Hepatocyte (in vitro differentiated cells): ENCODE measurements at places on chromosomes 1 and 21.
A peak's percentile ranks its signal among the peaks of the same experiment; 100 is the strongest.

DNA sequence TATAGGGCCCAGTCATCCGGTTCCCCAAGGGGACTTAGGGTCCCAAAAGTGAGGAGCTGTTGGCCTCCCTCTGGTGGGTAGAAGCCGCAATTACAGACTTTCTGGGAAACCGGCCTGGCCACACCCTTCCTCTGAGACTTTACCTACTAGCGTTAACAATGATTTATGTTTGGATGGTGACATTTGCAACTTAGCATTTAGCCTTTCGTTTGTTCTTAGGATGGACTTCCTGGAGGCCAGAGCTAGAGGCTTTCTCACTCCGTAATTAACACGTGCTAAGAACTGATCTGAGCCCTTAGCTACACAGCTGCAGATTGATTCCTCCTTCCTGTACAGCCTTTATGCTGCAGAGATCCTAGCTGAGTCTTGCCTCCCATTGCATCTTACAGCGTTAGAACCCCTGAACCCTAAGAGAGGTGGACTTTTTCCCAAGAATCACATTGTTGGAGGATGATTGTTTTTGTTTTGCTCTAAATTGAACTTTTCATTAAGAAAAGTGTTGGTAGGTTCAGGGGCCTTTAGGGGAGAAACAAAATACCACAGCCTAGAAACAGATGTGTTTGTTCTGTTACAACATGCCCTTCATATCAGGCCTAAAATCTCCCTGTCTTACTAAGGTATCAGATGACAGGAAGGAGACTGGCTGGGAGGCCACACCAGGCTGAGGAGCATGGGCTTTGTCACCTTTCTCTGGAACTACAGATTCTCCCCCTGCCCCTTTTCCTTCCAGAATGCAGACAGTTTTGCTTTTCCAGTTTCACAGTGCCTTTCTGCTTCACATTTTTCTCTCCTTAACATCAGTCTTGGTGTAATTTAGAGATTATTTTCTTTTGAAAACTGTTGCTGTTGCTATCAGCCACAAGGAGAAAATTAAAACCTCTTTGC is 1.9 kb downstream of the S100A11 start:
- DNase-seq, result peak; percentile 83
- H3K27me3 ChIP-seq, result no peaks in the 10 kb centered on the region
- peaks cover 17% of the 10 kb centered on the region for H3K4me1 ChIP-seq
- H3K27ac ChIP-seq, result peak overlapping the region; percentile 100
- H3K4me3 ChIP-seq, result peak overlapping the region; percentile 84

DNA sequence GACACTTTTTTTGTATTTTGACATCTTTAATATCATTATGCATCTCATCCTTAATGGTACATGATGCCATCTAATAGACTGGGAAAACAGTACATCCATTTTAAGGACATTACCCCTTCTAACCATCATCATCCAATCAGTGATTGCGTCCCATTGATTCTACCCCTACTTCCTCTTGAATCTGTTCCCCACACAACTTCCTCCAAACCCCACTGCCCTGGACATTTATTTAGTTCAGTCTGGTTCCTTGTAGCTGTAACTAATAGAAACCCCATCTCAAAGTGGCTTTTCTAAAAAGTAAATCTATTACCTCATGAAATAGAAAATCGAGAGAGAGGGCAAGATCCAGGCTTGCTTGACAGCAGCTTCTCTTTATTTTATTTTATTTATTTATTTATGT is 2.1 kb upstream of the ITLN1 start:
- no peak overlapping the region for H3K4me3 ChIP-seq
- H3K4me1 ChIP-seq, result peaks cover 6% of the 10 kb centered on the region
- H3K36me3 ChIP-seq, result no peaks in the 10 kb centered on the region
- DNase-seq, result no peak
- H3K27me3 ChIP-seq, result no peaks in the 10 kb centered on the region
- H3K27ac ChIP-seq, result no peak overlapping the region

DNA sequence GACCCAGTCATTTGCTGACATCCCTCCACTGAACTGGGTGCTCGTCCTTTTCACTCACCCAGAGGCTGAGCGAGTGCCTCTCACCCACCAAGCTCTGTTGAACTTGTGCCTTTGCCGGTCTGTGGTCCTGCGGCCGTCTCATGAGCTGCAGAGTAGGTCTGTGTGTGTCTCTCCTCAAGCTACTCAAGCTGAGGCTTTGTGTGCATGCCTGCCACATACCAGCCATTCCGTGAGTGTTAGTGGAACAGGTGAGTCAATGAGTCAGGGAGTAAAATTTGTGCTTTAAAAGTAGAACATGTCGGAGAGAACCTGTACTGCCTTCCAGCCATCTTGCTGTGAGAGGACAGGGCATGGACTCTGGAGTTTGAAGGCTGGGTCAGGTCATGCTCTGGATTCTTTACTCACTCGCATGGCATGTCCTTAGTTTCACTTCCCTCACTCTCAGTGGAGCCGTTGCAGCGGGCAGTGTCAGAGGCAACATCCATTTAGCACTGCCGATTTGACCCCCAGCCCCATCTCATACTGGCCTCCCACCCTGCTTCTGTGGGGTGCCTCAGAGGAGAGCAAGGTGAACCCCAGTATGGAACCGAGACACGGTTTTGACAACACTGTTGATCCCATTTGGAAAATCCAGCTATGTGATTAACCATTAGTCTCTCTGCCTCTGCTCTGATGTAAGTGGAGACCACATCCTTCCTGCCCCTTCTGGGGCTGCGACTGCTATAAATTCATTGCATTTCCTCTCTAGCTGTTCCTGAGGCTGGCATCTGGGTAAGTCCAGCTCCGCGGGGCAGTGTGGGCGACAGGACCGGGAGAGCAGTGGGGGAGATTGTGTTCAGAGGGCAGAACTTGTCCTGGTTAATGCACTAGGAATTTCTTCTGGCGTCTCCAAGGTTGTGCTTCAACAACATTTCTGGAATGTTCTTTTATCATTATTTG is at the start of gene NLRP3:
NLRP3 (plus strand) TSS at position 751 of the 939 bp plus-strand sequence. CDS start 2,628 bp downstream, outside the sequence.
- H3K4me1 ChIP-seq, result no peaks in the 10 kb centered on the region
- no peaks in the 10 kb centered on the region for H3K36me3 ChIP-seq
- no peak within 1 kb of the TSS for H3K4me3 ChIP-seq
- H3K27ac ChIP-seq, result no peak within 1 kb of the TSS

DNA sequence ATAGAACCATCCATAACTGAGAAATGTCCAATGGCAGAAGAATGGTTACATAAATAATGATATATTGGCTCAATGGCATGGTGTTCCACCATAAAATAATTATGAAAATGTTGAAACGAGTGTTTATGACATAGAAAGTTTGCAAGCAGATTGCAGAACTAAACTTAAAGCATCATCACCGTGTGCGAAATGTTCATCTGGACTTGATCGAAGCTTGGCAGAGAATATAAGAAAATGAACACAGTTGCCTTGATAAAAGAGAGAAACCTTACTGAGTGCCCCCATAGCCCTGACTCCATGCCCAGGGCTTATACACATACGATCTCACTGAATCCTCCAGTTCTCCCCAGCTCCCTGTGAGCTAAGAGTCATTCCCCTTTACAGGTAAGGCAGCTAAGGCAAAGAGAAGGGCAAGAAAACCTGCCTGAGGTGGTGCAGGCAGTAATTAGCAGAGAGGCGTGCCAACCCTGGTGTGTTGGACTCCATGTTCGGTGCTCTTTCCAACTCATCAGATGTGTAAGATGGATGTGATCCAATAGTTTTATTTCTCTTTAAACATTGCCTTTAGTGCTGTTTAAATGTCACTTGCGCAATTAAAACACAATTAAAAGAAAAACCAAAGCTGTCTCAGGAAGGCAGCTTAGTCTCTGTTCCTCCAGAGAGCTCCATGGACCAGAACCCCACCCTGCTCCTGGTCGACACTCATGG is 21.8 kb upstream of the SPOCD1 start:
- no peak for DNase-seq
- no peak overlapping the region for H3K4me3 ChIP-seq
- no peaks in the 10 kb centered on the region for H3K4me1 ChIP-seq
- H3K27me3 ChIP-seq, result no peaks in the 10 kb centered on the region
- H3K27ac ChIP-seq, result no peak overlapping the region

GRCh38 chr1:167064621-167065020 is 25.6 kb downstream of the GPA33 start:
- H3K36me3 ChIP-seq, result no peaks in the 10 kb centered on the region
- H3K4me3 ChIP-seq, result no peak overlapping the region
- H3K4me1 ChIP-seq, result no peaks in the 10 kb centered on the region
- no peaks in the 10 kb centered on the region for H3K27me3 ChIP-seq
